ENCODE measurements at places on chromosomes 16 and 17.

DNA sequence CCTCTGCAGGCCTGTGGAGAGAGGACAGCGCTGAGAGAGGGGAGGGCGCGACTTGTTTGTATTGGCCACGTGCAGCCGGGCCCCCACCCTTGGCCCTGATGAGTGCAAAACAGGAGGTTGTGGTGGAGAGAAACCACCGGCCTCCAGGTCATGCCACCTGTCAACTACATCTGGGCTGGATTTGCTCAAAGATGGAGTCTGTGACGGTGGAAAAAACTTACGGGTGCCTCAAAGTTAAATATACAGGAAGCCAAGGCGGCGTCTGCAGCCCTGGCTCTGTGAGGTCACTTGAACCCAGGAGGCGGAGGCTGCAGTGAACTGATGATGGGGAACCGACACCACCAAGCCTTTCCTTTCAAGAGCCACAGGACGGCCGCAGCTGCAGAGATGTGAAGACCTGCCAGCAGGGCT, 15.7 kb downstream of the C16orf74 start:
- peak; percentile 61 for DNase-seq
- peak overlapping the region; percentile 17 for H3K27ac ChIP-seq
- H3K27me3 ChIP-seq = no peaks in the 10 kb centered on the region
- peaks cover 30% of the 10 kb centered on the region for H3K4me1 ChIP-seq

- H3K27ac ChIP-seq = no peak overlapping the region
- no peak overlapping the region for H3K4me3 ChIP-seq
- no peaks in the 10 kb centered on the region for H3K4me1 ChIP-seq
- no peak for DNase-seq
Observed at GRCh38 chr16:3475604-3476375, 19.5 kb downstream of the C16orf90 start.

GRCh38 chr16:84680165-84680842, 19.5 kb upstream of the USP10 start:
- H3K27ac ChIP-seq = no peak overlapping the region
- no peaks in the 10 kb centered on the region for H3K4me1 ChIP-seq
- H3K27me3 ChIP-seq = no peaks in the 10 kb centered on the region
- H3K4me3 ChIP-seq = no peak overlapping the region
- DNase-seq = no peak
- H3K36me3 ChIP-seq = no peaks in the 10 kb centered on the region

DNA sequence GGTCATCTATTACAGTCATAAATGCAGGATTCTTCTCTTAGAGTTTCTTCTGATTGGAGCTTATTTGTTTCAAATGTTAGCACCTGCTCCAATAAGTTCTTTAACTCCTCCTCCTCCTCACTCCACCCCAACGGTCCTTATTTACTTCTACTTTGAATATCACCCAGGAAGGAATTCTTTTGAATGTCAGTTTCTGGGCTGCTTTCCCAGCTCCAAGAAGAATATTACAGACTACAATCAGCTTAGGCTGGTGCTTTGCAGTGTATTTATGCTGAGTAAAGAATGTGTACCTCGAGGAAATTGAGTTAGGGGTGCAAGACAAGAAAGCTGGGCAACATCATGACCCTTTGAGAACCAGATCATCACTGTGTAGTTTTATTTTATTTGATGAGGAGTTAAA, 30.8 kb downstream of the MAP3K3 start:
- H3K4me1 ChIP-seq = peaks cover 8% of the 10 kb centered on the region
- no peak overlapping the region for H3K27ac ChIP-seq
- no peak overlapping the region for H3K4me3 ChIP-seq
- H3K36me3 ChIP-seq = peaks cover 22% of the 10 kb centered on the region
- no peak for DNase-seq

GRCh38 chr16:88975511-88976061, 1.4 kb downstream of the CBFA2T3 start:
- peaks cover 16% of the 10 kb centered on the region for H3K27me3 ChIP-seq
- no peak overlapping the region for H3K27ac ChIP-seq
- DNase-seq = no peak
- H3K36me3 ChIP-seq = no peaks in the 10 kb centered on the region

GRCh38 chr16:89918453-89919347, at the start of gene MC1R:
TSS of gene MC1R (plus strand) at chr16:89918862. CDS start at chr16:89919259, 397 bp downstream.
- H3K27me3 ChIP-seq = peaks cover 4% of the 10 kb centered on the region
- H3K36me3 ChIP-seq = no peaks in the 10 kb centered on the region
- H3K4me3 ChIP-seq = peak within 1 kb of the TSS; percentile 23

- DNase-seq = no peak
- no peaks in the 10 kb centered on the region for H3K4me1 ChIP-seq
- no peaks in the 10 kb centered on the region for H3K36me3 ChIP-seq
- H3K4me3 ChIP-seq = no peak overlapping the region
- no peak overlapping the region for H3K27ac ChIP-seq
Observed at GRCh38 chr16:83268169-83268568, 539.6 kb upstream of the HSBP1 start.

All from CD4-positive, alpha-beta memory T cell (primary cell).